D721Med (cell line): ENCODE measurements at places on chromosomes 4 and X.

DNA sequence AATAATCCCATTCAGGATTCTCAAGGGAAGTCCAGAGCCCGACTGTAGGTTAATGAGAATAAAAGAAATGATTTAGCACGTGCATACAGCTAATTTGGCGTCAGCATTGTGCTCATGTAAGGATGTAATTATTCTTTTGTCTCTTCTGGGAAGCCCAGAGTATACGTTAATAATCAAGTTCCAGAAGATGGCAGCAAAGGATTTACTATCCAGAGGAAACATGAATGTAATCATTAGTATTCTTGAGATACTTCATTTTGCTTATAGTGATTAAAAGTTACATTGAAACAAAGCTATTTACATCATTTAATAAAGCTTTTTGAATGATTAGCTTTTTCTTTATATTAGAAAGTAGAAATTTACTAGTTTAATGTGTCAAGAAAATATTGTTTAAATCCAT, 27.1 kb upstream of the MAP9 start:
- DNase-seq, result no peak

DNA sequence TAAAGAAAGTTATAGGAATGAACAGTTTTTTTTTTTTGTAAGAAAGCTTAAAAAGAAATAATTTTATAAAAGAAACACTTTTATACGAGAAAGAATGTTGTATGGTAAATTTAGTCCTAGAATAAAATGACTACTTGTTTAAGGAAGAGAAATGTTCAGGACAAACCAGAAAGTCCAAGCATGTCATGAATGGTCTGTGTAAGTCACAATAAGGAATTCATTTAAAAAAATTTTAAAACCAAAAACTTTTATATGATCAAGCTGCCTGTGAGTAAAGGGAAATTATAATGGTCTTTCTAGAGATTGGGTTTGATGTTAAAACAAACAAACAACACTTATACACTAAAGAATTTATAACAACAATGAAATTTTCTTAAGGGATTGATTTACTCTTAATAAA, 858.9 kb upstream of the PCDH7 start:
- DNase-seq, result no peak

DNA sequence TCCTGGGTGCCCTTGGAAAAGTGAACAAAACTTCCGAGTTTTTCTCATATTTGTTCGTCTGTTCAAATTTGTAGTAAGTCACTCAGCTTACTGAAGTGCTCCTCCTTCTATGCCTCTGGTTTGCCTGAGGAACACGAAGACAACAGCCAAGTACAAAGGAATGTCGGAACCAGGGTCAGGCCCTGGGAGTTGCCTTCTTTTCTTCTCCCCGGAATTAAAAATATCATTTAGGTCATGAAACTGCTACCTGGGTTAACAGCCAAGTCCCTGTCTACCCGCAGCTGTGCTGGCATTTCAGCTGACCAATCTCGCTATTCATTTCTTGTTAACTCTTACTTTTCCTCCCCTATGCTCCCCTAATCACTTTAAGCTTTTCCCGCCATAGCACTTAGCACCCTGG, 137.6 kb upstream of the TEX13D start:
- DNase-seq, result no peak

GRCh38 chr4:69532125-69532524, 36.4 kb upstream of the UGT2B4 start:
- DNase-seq, result no peak

DNA sequence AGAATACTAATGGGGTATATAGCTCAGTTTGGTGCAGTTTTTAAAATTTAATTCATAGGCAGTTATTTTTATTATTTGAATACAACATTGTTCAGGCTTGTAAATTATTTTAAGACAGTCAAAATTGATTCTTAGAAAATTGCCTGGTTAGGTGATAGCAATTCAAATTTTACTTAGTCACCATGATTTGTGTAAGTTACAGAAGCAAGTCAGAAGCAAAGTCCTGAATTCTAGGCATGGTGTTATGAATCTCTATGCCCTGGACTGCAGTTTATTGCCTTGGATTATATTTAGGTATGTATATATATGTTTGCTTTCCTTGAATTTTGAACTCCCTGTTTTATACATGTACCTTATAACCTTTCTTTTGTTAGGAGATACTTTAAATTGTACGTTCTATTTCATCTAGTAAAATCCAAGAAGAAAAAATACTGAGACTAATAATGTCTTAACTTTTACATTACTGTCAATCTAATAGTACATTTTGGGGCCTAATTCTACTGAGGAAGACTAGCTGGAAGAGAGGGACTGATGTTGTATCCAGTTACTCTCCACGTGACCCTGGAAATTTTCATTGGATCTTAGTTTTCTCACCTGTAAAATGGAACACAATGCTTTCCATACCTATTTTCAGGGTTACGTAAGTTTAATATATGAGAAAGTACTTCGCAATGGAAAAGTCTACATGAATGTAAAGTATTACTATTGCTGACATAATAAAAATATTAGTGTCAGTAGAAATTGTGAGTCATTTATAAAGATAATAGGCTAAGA, 25.1 kb downstream of the RAPGEF2 start:
- no peak for DNase-seq

GRCh38 chr4:35565640-35566039, 678.7 kb downstream of the ARAP2 start:
- DNase-seq, result no peak

GRCh38 chrX:283115-283845, 2.1 kb downstream of the PLCXD1 start:
- DNase-seq, result peak; percentile 46

DNA sequence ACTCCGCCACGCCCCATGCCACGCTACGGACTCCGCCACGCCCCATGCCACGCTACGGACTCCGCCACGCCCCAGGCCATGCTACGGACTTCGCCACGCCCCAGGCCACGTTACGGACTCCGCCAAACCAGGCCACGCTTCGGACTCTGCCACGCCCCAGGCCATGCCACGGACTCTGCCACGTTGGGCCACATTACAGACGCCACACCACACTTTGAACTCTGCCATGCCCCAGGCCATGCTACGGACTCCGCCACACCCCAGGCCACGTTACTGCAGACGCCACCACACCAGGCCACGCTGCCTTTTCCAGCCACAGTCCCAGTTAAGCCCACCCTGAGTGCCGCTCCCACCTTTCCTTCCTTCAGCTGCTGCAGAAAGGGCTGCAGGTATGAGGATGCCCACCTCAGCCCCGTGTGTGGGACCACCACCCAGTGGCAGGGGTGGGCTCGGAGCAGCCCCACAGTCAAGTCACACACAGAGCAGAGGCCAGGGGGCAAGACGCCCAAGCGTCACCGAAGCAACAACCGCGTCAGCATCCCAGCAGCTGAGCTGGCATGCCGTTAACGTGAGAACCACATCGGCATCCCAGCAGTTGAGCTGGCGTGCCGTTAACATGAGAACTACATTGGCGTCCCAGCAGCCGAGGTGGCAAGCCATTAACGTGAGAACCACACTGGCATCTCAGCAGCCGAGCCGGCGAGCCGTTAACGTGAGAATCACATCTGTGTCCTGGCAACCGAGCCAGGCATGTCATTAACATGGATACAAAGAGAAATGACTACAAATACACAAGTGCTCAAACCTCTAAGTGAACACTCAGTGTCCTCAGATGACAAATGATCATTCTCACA, 26.4 kb downstream of the GAK start:
- no peak for DNase-seq

DNA sequence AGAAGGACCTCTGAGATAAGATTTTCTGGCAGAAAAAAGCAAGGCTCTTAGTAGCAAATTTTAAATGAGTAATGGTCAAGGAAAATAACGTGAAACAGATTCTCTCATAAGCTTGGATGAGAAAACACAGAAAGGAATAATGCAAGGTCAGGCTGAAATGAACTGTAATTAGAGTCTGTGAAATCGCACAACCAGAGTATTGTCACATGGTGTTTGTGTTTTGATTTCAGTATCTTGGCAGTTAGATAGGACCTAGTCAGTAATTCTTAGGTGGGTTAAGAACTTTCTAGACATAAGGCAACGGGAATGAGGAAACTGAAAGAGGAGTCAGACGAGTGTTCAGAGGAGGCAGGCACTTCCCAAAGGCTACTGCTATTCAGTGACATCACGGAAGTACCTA, 34.6 kb downstream of the LIMCH1 start:
- DNase-seq, result no peak

- no peak for DNase-seq
Measured at GRCh38 chrX:13029887-13030771, 14.3 kb downstream of the FAM9C start.

DNA sequence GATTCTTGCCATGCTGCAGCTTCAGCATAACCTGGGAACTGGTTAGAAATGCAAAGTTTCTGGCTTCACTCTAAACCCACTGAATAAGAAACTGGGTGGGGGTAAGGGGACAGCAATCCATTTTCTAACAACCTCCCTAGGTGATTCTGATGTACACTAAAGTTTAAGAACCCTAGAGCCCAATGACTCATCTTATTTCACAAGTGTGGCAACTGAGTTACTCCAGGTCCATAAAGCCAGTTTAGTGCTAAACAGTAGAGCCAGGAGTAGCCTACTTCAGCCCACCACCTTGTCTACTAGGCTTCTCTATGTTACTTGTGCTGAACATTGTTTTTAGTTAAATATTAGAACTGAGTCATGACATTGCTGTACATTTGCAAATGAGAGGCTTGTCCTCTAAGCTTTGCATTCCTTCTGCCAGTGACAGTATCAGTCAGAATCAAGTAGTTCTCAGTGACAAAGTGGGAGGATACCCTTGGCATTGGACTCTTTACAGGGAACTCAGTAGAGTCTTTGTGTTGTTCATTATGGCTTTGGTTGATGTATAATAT, 518.0 kb downstream of the RPA4 start:
- no peak for DNase-seq

- DNase-seq, result no peak
Measured at GRCh38 chr4:39235696-39236095, 53.4 kb downstream of the WDR19 start.

- DNase-seq, result no peak
Measured at GRCh38 chrX:112812741-112813140, 27.9 kb downstream of the AMOT start.

- no peak for DNase-seq
Measured at GRCh38 chr4:79516114-79516513, 108.1 kb upstream of the GK2 start.
